ENCODE measurements at places on chromosomes 5 and 9.

- no peak for DNase-seq
Measured at GRCh38 chr5:167708449-167708848, 583.0 kb upstream of the WWC1 start.

- peak; percentile 63 for DNase-seq
Measured at GRCh38 chr9:125240649-125240999, 519 bp downstream of the HSPA5 start.

DNA sequence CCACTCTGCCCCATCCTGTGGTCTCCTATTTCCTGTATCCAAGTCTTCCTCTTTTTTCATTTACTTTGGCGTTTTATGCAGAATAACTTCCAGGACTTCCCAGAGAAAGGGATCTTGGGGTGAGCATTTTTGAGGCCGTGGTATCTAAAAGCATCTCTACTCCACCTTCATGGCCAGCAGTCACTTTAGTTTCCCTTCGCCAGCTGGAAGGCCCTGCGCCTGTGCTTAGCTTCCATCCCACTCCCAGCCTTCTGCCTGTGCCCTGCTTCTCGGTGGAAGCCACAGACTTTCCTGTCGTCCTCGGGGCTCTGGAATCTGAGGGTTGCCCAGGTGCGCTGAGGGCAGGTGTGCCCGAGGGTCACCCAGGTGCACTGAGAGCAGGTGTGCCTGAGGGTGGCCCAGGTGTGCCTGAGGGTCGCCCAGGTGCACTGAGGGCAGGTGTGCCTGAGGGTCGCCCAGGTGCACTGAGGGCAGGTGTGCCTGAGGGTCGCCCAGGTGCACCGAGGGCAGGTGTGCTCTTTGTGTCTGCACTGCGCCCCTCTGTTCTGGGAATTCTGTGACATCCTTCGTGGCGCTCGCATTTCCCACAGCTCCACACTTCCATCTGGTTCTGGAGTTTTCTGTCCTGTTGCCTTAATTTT is 32.4 kb upstream of the LRRC14B start:
- DNase-seq: peak; percentile 8

GRCh38 chr9:78614892-78615291 is 318.0 kb downstream of the PSAT1 start:
- DNase-seq: no peak

DNA sequence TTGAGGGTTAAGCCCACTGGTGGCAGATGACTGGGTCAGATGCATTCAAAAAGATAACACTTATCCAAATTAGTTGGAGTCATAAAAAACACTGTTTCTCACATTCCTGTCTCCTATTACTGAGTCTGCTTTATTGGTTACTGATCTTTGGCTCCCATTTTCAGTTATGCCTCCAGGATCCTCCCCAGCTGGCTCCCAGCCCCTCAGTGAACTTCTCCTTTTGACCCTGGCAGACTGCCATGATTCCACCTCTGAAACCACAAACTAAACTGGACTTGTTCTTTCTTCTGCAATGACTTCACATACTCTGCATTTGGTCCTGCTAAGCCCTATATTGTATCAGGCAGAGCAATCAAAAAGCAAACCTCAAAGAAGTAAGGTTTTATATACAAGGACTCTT is 860.8 kb upstream of the DMAC1 start:
- peak; percentile 97 for DNase-seq

GRCh38 chr5:137901011-137901817 is 12.0 kb downstream of the PKD2L2 start:
- DNase-seq: peak; percentile 72

- no peak for DNase-seq
Measured at GRCh38 chr5:151212406-151212798, 11.5 kb downstream of the CCDC69 start.

Data from common myeloid progenitor, CD34-positive (primary cell).